ENCODE measurements at places on chromosomes 5 and 9.

DNA sequence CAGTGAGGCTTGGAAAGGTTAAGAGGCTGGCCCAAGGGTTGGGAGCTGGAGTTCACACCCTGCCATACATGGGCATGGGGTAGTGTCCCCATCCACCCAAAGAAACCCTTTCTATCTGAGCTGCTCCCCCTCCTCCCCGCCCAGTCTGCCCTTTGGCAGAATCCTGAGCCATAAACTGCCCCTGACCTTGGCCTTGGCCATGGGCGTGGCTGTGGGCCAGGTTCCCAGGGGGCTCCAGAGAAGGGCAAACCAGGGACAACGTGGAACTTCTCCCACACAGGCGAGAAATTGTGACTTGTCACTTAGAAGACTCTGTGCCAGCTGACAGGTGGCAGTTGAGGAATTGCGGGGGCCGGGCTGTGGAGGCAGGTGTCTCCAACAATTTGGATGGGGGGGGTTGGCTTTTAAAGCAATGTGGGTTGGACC is 4.8 kb downstream of the FAM78A start:
- DNase-seq: no peak

DNA sequence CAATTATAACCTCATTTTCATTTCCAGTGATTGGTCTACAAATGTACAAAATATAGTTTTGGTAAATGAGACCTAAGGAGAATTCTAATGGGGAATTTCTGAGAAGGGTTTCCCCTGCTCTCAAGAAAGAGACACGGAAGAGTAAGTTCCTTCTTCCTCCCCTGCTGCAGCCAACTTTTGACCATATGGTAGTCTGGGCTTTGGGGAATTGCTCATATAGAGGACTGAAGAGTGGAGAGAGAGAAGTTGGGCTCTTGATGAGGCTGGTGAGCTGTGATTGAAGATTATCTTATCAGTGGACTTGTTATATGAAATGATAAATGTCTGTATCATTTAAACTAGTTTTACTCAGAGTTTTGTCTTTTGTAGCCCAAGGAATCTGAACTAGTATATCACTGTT is 4.3 kb upstream of the LNPEP start:
- peak; percentile 17 for DNase-seq

DNA sequence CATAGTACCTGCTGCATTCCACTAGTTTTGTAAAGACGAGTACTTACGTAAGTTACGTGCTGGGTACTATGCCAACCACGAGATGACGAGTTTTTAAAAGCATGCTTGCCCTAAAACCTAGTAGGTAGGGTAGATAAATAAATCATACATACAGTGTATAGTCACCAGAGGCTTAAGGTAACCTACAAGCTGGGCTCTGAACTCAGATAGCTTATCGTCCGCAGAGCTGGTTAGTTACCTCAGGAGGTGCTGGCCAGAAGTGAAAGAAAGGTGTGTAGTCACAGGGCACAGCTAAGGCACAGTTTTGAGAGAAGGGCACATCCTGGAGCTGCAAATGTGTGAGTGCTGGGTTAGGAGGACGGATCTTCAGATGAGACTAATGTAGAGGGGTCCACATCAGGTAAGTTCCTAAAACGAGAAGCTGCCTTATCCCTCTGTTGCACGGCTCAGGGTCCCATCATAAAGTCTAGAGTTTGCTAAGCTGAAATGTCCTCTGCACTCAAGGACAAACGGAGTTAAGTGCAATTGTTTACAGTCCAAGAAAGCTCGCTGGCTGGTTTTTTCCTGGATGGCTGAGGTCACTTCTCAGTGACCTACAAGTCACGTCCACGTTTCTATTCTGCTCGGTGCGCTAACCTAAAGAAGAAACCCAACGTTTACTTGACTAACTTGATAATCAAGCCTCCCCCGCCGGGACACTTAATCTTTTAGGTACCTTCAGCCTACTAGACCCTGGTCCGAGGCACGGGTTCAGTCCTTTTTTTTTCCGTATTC is 1.1 kb upstream of the SNX24 start:
- DNase-seq: no peak

GRCh38 chr5:58064801-58065200 is 395.1 kb downstream of the PLK2 start:
- DNase-seq: no peak

DNA sequence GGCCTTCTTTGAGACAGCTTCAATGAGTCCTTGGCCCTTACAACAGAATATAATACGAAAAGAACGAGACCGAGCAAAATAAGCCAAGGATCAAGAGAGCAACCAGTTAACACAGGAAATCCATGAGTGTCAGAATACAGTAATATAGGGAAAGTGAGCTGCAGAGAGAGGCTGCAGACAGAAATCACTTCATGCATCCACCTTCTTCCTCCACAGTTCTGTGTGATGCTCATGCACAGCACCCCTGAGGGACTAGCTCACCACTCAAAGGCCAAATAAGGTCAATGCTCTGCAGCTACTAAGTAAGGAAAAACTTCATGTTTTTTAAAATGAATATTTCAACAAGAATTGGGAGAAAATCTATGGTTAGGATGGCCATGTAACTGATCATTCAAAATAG is 257.1 kb downstream of the MCTP1 start:
- DNase-seq: no peak

- no peak for DNase-seq
Observed at GRCh38 chr5:111234125-111234524, 9.9 kb downstream of the CAMK4 start.

GRCh38 chr5:170302653-170303501 is 5.3 kb upstream of the LCP2 start:
- no peak for DNase-seq

GRCh38 chr5:158816011-158816696 is 283.6 kb downstream of the EBF1 start:
- DNase-seq: peak; percentile 25

DNA sequence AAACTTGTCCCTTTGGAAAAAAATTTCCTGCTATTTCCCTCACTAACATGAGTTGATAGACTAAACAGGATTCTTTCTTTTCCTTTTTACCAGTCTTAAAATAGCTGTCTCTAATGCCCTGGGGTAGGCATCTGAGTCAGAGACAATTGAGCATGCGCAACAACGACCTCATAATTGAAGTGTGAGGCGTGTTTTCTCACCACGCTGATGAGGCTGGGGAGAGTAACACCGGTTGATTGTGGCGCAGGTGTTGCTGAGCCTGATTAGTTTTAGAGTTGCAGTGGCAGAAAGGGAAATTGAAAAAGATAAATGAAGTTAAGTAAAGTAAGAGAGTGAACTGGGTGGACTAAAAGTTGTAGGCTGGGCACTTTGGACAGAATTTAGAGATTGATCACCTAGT is 213.7 kb downstream of the TLR4 start:
- no peak for DNase-seq

GRCh38 chr5:81393783-81394718 is at the start of gene ACOT12:
TSS of gene ACOT12 (minus strand) at chr5:81394134. CDS start at chr5:81394114, 20 bp downstream.
- no peak for DNase-seq

DNA sequence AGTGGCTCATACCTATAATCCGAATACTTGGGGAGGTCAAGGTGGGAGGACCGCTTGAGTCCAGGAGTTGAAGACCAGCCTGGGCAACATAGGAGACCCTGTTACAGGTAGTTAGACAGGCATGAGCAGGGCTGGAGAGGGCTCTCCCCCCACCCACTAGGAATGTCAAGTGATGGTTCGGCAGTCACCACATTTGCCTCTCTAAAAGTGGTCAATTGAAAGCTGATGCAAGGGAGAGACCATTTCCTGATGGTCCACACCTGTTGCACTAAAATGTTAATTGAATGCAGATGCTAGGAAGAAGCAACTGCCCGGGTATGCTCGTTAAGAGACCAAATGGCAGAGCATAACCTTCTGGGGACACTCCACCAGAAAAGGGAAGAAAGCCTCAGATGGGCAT is 82.7 kb downstream of the SFXN1 start:
- DNase-seq: no peak

- no peak for DNase-seq
Observed at GRCh38 chr5:83364312-83365299, 106.9 kb upstream of the VCAN start.

GRCh38 chr5:15249152-15249551 is 250.8 kb upstream of the FBXL7 start:
- DNase-seq: no peak

GRCh38 chr5:53179691-53180090 is 70.1 kb upstream of the MOCS2 start:
- DNase-seq: no peak

- no peak for DNase-seq
Observed at GRCh38 chr9:95819636-95820035, 55.9 kb upstream of the ERCC6L2 start.

GRCh38 chr5:143355710-143356109 is 47.8 kb downstream of the NR3C1 start:
- peak; percentile 95 for DNase-seq

- no peak for DNase-seq
Observed at GRCh38 chr5:180099733-180100611, 28.4 kb upstream of the RNF130 start.

DNA sequence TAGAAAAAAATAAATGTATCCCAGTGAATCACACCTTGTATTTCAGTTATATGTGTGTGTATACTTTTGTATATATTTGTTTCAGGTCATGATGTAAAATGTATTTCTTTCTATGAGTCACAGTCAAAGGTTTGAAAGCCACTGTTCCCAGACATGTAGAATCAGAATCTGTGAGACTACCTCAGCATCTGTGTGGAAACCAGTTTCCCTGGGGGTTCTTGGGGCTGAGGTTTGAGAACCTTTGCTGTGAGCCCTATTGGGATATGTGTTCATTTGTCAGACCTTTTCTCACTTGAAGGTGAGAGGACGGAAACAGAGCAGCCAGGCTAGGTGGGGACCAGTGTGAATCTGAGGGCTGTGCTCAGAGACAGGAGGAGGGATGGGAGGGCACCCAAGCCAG is 78.7 kb upstream of the SAP30L start:
- no peak for DNase-seq

GRCh38 chr9:93086447-93087224 is 9.4 kb upstream of the CARD19 start:
- no peak for DNase-seq

DNA sequence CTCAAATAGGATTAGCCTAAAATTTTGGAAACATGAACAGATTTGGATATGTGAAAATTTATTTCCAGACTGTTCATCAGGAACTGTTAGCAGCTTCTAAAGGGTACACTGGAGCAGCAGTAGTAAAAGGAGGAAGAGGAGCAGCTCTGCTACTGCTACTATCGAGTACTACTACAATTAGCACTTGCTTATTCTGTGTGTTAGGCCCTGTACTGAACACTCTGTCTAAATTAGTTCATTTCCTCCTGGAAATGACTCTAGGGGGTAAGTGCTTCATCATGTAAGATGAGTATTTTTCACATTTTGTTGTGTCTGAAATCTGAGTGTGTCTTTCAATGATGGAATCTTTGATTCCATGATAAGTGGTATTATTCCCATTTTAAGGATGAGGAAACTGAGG is 9.8 kb downstream of the CD274 start:
- no peak for DNase-seq

- no peak for DNase-seq
Observed at GRCh38 chr5:178677429-178677828, 50.6 kb upstream of the CLK4 start.

- no peak for DNase-seq
Observed at GRCh38 chr5:133877351-133878235, 90.8 kb downstream of the C5orf15 start.

DNA sequence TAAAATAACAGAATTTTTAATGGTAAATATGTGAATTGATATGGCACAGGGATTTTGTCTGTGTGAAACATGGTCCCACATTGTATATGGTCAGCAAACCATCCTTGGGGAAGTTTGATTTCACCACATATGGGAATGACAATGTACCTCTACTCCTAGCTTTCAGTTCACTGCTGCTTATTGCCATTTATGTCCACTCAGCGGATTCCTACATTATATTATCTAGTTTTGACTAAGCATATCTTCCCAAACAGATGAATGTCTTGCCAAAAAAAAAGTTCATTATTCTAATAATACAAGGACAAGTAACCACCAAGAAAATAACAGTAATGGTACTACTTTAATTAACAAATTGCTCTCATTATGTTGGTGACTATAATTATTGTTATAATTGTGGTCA is 1521.6 kb downstream of the MAT2B start:
- DNase-seq: no peak

- no peak for DNase-seq
Observed at GRCh38 chr5:170107674-170108073, 2.0 kb downstream of the FOXI1 start.

- DNase-seq: no peak
Observed at GRCh38 chr9:81890104-81890503, 38.1 kb upstream of the SPATA31D4 start.

GRCh38 chr9:16262477-16263261 is 607.8 kb downstream of the BNC2 start:
- peak; percentile 79 for DNase-seq

- no peak for DNase-seq
Observed at GRCh38 chr5:168228668-168229067, 62.8 kb upstream of the WWC1 start.

- DNase-seq: no peak
Observed at GRCh38 chr5:143143973-143144372, 259.5 kb downstream of the NR3C1 start.

GRCh38 chr5:18032744-18033143 is 398.5 kb downstream of the TAF11L14 start:
- DNase-seq: no peak

All from NCI-H446 treated with DMSO at 0.1 percent for 48 hours (cell line).